ENCODE measurements at places on chromosomes 2 and 18. TPM values are rescaled to one million over a fixed set of nuclear protein-coding genes. Genes with fewer than 3 reads are reported as not detected.

GRCh38 chr2:70525032-70525431, 28.6 kb downstream of the TGFA start:
- no peak for DNase-seq

Gene FOXD4L1
- 0.09 TPM for total RNA-seq

- DNase-seq: no peak
Measured at GRCh38 chr2:5264361-5264760, 427.8 kb upstream of the SOX11 start.

Gene LONRF2
- 0.33 TPM for total RNA-seq

Gene SRD5A2
- total RNA-seq: 0.05 TPM

Gene SLC16A14
- total RNA-seq: 2.6 TPM

- no peak for DNase-seq
Measured at GRCh38 chr2:228599297-228599696, 417.8 kb upstream of the SPHKAP start.

Gene MROH2A
- total RNA-seq: 0.16 TPM

DNA sequence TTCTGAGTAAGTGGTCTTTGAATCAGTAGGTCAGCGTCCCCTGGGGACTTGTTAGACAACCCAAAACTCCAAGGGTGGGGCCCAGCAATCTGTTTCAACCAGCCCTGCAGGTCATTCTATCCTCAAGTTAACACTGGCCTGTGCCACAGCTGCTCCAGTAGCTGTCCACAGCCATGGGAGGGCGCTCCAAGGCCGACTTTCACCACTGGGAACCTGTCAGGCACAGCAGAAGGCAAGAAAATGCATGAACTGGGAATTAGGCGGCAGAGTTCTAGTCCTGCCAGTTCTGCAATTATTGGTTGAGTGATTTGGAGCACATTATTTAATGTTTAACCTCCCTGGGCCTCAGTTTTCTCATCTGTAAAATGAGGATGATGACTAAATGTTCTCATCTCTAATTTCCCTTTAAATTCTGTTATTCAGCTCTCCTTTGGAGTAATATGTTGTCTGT, 17.4 kb upstream of the MRPL33 start:
- peak; percentile 93 for DNase-seq

Gene TMEM169
- total RNA-seq: 1.8 TPM

DNA sequence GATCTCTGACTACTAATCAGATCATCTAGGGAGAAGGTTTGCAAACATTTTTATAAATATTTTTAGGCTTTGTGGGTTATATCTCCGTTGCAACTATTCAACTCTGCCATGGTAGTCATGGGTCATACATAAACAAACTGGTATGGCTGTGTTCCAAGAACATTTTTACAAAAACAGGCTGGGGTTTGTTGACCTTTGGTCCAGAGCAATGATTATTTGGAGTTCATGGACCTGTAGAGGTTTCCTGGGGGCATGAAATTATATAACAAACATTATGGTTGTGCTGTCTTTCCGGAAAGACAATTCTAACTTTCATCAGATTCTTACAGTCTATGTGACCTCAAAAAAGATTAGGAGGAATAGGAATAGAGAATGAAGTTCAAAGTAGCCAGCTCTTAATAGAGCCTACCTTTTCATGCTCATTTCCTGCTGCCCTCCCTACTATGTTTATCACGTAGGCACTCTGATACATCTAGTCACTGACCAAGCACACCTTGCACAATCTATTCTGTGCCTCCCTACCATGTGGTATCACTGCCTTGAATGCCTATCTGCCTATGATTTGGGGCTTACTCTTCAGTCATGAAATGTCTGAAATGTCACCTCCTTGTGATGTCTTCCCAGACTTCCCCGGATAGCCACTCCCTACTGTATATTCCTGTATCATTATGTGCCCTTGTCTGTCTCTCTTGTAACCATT, 102.4 kb upstream of the SCN1A start:
- no peak for DNase-seq

Gene VWC2L
- not detected for total RNA-seq

DNA sequence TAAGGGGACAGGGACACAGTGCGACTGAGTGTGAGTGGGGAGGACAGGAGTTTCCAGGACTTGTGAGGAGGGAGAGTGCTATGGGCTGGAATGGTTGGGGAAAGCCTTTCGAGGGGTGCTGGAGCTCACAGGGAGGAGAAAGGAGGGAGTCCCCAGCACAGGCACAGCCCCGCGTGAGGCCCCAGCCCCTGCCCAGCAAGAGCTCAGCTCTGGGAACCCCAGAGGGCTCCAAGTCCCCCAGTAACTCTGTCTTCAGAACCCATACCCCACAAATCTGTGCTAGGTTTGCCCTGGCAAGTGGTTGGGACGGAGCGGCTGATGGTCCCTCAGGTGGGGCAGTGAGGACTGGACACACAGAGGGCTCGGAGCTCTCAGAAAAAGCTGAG, 75.4 kb downstream of the SFXN5 start:
- no peak for DNase-seq

DNA sequence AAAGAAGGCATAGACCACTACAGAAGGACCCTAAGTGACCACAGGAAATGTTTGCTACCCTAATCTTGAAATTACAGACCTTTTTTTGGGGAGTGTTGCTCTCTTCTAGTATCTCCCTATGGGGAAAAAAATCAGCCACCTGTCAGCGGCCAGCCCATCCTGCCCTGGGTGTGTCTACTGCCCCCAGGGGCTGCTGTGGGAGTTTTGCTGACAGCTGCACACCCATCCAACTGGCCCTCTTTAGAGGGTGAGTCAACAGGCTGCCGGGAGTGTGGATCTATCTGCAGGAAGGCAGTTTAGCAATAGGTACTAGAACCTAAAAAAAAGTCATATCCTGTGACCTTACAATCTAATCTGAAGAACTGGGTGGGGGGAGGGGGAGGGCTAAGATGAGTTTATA, 796 bp upstream of the DYSF start:
- peak; percentile 59 for DNase-seq

GRCh38 chr2:221304916-221305315, 267.2 kb downstream of the EPHA4 start:
- no peak for DNase-seq

- DNase-seq: no peak
Measured at GRCh38 chr18:51614967-51615571, 417.6 kb upstream of the MEX3C start.

Gene DSC2
- 29.8 TPM for total RNA-seq

DNA sequence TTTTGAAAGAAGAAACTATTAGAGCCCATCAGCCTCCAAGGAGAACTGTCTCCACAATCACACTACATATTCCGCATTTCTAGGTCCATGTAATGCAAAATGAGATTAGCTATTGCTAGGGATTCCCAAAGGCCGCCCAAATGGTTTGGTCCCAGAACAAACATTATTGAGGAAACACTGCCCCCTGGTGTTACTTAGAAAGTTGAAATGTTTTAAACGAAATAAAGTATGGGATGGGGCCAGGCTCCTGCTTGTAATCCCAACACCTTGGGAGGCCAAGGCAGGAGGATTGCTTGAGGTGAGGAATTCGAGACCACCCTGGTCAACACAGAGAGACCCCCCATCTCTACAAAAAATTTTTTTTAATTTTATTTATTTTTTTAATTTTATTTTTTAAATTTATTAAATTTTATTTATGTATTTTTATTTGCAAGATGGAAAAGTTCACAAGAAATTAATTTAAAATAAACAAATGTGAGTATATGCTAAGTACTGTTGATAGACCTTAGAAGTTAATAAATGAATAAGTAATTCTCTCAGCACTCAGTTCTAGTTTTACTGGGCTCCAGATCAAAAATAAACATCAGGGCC, 5.5 kb downstream of the NHEJ1 start:
- peak; percentile 24 for DNase-seq

- no peak for DNase-seq
Measured at GRCh38 chr2:217647226-217647625, 355.6 kb downstream of the TNS1 start.

DNA sequence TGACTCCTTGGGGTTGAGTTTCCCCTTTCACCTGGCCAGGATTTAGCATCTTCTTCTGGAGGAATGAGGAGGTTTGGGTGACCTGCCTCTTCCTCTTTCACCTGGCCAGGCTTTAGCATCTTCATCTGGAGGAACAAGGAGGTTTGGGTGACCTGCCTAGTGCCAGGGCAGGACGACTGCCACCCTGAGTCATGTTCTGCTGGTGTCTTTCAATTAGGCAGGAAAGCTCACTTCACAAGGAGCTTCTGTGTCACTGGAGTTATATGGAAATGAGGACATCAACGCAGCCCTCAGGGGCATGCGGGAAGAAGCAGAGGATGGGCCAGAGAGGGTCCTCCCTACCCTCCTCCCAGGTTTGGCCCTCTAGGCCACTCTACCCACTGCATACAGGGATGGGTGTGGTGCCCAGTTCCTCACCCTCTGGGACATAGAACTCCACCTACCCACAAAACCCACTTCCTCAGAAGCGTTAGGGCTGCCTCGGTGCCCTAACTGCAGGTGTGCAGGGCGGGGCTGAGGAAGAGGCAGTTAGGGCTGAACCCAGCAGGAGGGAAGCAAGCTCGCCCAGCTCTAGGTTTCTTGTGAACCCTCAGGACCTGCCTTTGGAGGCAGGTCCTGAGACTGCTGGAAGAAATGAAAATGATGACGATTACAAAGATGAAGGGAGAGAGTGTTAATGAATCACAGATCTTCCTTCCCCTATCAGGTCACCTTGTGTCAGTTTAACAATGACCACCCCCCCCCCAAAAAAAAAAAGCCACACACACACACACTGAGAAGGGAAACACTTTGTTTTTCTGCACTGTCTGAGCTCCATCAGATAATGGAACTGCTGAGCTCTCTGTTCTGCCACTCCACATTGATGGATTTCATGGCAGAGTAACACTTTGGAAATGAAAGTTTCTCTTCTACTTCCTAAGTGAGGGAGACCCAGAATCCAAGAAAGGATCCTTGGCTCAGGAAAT, 71.0 kb downstream of the ARL4C start:
- no peak for DNase-seq

- DNase-seq: peak; percentile 53
Measured at GRCh38 chr2:111705711-111706336, 178.2 kb downstream of the ANAPC1 start.

- no peak for DNase-seq
Measured at GRCh38 chr2:47501374-47502200, 98.6 kb downstream of the MSH2 start.

- no peak for DNase-seq
Measured at GRCh38 chr2:220277445-220277975, 650.1 kb downstream of the SLC4A3 start.

- no peak for DNase-seq
Measured at GRCh38 chr2:226794751-226795171, 4.9 kb downstream of the IRS1 start.

DNA sequence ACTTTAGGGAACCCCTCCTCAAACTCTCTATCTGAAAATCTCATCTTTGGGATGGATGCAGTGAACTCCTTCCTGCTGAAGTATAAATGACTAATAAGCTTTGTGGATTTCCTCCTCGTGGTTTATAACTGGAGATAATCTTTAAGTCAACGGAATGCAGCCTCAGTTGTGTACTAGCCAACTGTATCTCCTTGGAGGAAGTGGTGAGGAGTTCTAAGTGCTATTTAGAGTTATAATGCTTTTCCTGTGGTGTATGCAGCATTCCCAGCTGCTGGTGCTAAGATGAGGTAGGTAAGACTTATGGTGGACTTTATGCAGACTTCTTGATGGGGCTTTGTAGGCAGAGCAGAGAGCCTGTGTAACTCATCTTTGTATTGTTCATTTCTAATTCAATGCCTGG, 90.9 kb downstream of the LYPD6B start:
- DNase-seq: no peak

Gene SLC35F6
- 11.9 TPM for total RNA-seq

- no peak for DNase-seq
Measured at GRCh38 chr2:107012714-107013306, 126.8 kb upstream of the ST6GAL2 start.

GRCh38 chr2:165452327-165452726, 17.2 kb upstream of the CSRNP3 start:
- no peak for DNase-seq

GRCh38 chr2:99715956-99716355, 226.1 kb upstream of the REV1 start:
- DNase-seq: no peak

Gene CHST9
- 16.8 TPM for total RNA-seq

Gene MC5R
- total RNA-seq: 0.27 TPM

DNA sequence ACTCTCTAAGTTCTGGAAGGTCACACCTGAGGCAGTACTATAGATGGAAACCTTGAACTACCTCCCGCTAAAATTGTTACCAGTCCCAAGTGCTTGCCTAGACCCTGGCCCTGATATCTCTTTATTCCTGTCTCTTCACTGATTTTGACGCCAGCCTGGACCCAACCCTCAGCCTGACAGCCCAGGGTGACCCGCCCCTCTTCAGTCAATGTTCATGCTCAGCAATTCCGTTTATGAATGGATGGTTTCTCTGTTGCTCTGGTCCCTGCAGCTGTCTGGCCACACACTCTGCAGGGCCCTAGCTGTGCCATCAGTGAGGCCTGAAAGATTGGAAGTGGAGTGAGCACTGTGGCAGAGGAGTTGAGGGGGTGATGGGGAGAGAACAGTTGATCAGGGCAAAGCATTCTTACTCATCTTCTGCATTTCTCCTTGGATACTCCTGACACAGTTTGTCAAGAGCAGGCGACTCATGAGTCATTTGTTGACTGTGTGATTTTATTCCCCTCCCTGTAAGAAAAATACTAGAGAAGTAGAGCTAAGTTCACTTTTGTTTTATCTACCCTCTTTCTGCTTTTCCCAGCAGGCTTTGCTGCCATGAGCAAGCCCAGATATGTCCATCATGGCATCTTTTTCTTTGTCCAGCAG, 46.0 kb downstream of the NPAS2 start:
- no peak for DNase-seq

Gene C1QL2
- total RNA-seq: 0.55 TPM

DNA sequence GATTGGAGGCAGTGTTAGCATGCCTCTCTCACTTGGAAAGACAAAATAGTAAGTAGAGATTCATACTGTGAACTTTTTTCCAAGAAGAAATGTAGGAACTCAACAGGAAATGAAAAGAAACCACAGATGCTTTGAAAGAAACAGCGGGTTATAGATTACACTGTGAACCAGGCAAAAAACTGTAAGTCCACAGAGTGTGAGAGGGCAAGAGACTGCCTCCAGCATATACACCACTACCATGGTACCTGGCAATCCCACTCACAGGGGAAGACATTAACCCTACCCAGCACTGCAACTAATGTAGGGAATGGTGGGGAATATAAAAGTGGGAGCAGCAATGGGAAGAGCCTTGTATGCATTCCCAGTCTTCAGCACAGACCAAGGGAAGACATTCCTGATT, 150.6 kb upstream of the GALNT5 start:
- DNase-seq: no peak

Gene SERPINB10
- total RNA-seq: not detected
